ENCODE measurements at places on chromosomes 5 and 9.
A peak's percentile ranks its signal among the peaks of the same experiment; 100 is the strongest.

GRCh38 chr5:74581988-74582365 lies 58.6 kb downstream of the ENC1 start:
- peak; percentile 5 for DNase-seq

GRCh38 chr9:69186841-69187611 lies 12.9 kb downstream of the TJP2 start:
- DNase-seq = no peak

- no peak for DNase-seq
Observed at GRCh38 chr5:179475208-179475751, 75.1 kb upstream of the RUFY1 start.

DNA sequence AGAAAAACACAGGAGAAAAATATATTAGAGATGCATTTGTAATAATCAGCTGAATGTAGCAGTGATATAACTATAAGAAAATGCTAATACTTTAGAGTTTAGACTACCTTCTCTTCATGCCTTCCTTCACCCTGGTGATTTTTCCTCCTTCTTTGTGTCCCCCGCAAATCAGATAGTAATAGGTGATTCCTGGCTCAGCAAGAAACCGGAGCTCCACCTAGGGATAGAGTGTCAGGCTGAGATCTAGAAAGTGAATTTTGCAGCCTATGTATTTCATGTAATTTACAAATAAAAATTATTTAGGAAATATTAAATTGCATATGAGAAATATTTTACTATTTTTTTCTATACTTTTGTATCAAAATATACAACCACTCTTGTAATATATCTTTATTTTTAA lies 109.8 kb upstream of the ST8SIA4 start:
- no peak for DNase-seq

- DNase-seq = no peak
Observed at GRCh38 chr5:138762110-138762509, 8.9 kb downstream of the CTNNA1 start.

- no peak for DNase-seq
Observed at GRCh38 chr9:136078024-136078423, 17.1 kb downstream of the NACC2 start.

DNA sequence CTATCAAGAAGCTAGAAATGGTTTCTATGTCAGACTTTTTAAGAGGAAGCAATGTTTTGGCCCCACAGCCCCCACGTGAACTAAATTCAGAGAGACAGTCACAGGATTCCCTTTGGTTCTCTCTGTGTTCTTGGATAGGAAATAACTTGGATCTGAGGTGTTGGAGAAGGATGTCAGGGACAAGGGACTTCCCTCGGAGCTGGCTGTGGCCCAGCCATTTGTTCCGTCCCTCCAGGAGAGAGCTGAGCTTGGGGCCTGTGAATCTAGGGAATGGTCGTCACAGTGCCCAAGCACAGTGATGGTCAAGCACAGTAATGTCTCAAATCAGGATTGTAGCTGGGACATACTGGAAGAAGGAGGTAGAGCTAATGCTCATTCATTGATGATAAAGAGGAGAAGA lies 2.0 kb downstream of the C7 start:
- no peak for DNase-seq

DNA sequence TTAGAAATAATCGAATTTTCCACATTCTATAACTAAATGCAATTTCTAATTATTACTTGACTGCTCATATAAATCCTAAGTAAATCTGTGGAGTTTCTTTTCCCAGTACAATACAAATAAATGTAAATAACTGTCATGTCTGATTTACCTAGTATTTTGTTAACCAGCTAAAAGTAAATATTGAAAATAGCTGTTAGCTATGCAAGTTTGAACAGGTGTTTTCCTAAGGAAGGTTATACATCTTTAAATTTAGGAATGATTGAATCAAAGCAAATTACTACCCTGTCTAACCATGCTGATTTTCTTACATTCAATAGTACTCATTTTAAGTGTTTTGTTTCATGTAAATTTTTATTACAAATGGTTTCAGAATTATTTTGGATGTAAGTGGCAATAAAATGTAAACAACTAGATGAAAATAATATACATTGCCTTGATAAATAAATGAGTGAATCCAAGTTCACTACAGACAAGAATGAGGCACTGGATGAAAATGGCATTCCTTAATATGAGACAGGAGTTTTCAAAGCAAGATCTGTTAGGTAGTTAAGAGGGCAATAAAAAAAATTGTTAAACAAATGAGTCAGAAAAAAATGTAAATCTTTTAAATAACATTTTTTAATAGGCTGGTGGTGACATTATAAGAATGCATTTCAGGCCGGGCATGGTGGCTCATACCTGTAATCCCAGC lies 15.8 kb downstream of the MCIDAS start:
- DNase-seq = no peak

DNA sequence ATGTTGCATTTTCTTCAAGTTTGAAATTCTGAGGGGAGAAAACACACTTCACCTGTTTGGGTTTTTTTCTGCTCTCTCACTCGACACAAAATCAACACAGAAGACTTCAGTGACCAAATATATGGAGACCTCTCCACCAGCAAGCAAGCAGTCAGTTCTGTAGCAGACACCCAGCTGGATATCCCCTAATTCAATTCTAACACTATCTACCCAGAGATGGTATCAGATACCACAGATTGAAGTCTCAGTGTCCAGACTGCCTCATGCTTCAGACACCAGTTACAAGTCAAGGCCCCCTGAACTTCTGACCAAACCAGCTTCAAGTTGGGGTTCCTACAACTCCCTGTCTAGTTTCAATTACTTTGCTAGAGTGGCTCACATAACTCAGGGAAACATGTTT lies 97.8 kb downstream of the INVS start:
- no peak for DNase-seq

All from activated CD4-positive, alpha-beta T cell treated with anti-CD3 and anti-CD28 coated beads, Interleukin-2, amount 50 U/mL, for 48 hours (primary cell).